ENCODE measurements at places on chromosomes 5 and 9. TPM values are rescaled to one million over a fixed set of nuclear protein-coding genes. Genes with fewer than 3 reads are reported as not detected.

Gene STC2
- 40.7 TPM for total RNA-seq

Gene FOXD4L5
- not detected for total RNA-seq

GRCh38 chr5:124453221-124454051, 293.0 kb downstream of the ZNF608 start:
- no peak for DNase-seq

GRCh38 chr5:91111473-91112238, 271.5 kb downstream of the ARRDC3 start:
- DNase-seq: no peak

DNA sequence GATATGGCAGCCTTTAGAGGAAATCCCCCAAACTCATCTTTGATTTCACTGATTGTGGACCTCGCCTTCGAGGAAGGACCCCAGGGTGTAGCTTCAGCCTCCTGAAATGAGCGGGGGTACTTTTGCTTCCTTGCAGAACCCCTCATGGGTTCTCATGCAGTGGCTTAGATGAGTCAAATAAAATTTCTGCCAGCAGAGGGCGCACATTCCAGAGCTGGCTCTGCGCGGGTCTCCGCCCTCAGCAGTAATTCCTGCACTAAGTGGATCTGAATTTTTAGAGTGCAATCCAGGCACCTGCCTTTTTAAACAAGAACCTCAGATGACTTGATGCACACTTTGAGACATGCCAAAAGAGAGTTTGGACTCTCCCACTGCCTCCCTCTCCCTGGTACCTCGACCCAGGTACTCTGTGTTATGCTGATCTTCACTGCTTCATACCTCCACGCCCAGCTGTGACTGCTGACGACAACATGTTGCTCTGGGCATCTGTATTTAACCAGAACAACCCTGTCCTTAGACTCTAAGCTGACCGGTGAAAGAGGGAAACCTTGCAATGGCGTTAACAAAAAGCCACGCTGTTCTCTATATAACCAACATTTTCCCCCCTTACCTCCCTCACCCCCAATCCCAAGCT, 7.3 kb downstream of the EGFLAM start:
- DNase-seq: no peak

DNA sequence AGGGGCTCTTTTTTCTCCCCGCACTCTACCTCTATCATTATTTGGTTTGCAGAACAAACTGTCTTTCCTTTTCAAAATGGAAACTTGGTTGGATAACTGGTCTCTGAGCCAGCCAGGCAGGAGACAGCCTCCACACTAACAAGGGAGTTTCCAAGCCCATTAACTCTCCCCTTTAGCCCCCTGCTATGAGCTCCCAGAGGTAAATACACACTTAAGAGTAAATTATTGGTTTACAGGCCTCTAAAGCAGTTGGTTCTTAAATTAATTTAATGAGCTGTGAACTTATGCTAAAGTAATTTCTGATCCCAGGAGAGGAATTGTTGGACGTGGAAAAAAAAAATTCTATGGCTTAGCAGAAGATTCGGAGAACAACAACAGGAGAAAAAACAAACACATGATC, 30.3 kb downstream of the EPB41L4A start:
- DNase-seq: no peak

DNA sequence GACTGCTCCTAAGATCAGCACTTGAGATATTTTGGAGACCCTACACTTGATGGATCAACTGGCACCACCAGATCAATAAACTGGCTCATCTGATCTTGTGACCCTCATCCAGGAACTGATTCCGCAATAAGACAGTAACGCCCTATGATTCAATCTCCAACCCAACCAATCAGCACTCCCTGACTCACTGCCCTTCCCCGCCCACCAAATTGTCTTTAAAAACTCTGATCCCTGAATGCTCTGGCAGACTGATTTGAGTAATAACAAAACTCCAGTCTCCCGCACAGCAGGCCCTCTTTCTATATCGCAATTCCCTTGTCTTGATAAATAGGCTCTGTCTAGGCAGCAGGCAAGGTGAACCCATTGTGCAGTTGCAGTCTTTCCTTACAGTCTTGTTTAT, 677.0 kb downstream of the LRRC70 start:
- DNase-seq: no peak

Gene DAPK1
- 78.1 TPM for total RNA-seq
